ENCODE measurements at places on chromosomes 11 and 22.

GRCh38 chr22:30332551-30332950 is 5.8 kb upstream of the TBC1D10A start:
- no peak for DNase-seq

GRCh38 chr11:122156940-122157382 is 40.9 kb upstream of the BLID start:
- no peak for DNase-seq

DNA sequence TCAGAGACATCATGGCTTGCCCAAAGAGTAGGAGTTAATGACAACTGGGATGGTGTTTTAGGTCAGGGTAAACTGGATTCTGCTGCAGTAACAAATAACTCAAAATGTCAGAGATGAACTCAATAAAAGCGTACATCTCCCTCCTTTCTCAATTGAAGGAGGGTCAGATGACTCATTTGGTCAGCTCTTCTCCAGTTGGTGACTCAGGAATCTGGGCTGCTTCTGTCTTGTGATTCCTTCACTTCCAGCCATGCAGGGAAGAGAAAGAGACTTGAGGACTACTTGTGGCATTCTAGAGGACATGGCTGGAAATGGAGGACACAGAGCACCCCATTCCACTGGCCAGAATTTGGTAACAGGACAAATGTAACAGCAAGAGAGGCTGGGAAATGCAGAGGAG is 3.2 kb upstream of the SYT13 start:
- no peak for DNase-seq

GRCh38 chr11:126993599-126993998 is 7.0 kb downstream of the KIRREL3 start:
- DNase-seq: no peak

DNA sequence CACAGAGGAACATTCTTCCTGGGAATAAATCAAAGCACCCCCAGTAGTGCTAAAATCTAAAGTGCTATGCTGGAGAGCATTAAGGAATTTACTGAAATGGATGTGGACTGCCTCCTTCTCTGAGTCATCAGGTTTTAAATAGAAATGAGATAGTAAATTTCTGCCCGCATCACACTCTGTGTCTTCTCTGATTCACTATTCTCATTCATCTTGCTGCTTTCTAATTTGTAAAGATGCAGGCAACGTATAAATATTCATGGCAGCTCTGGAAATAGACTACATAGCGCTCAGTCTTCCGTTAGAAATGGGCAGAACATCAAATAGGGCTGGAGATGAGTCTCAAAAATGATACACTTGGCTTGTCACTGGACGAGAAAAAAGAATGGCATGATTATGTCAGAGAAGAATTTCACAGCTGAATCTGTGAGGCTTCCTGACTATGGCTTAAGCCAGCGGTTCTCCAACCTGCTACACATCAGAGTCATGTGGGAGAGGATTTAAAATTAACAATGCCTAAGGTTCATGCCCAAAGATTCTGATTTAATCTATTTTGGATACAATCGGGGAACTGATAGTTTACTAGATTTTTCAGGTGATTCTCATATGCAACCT is 178.2 kb downstream of the LRRC4C start:
- DNase-seq: no peak

- DNase-seq: no peak
Measured at GRCh38 chr22:20853236-20853660, 5.4 kb downstream of the PI4KA start.

DNA sequence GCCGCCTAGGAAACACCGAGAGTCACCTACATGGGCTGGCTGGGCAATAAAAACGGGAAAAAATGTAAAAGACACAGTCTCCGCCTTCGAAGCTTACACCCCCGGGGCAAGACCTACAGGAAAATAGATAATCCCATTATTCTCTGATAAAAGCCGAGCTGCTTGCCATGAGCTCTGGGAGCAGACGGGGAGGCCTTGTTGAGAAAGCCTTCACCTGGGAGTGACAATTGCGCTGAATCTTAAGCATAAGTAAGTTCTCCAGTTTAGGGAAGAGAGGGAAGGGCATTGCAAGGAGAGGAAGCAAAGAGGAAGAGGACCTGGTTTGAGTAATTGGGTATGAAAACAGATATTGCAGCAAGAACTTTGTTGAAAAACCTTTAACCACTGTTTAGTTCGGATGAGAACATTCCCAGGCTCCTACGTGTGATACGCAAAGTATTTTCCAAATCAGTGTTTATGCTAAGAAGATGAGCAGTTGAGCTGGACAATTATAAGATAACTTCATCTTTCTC is 813 bp upstream of the BTBD10 start:
- peak; percentile 43 for DNase-seq

DNA sequence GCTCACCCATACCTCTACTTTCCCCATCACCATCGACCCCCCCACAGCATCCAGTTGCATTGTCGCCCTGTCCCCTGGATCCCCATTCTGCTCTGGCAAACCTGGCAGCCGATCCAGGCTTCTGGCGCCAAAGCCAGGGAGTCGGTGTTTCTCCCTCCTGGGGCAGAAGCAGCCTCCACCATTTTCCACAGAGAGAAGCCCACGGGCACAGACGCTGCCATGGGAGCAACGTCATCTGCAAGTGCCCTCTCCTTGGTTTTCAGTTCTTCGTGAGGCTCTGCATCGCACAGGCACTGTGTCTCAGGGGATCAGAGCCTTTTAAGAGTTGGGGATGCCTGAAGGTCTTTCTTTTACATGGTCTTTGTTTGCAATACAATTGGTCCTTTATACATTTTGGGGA is 2.3 kb downstream of the YPEL4 start:
- DNase-seq: no peak

GRCh38 chr11:12968101-12968500 is 41.0 kb upstream of the RASSF10 start:
- DNase-seq: no peak

DNA sequence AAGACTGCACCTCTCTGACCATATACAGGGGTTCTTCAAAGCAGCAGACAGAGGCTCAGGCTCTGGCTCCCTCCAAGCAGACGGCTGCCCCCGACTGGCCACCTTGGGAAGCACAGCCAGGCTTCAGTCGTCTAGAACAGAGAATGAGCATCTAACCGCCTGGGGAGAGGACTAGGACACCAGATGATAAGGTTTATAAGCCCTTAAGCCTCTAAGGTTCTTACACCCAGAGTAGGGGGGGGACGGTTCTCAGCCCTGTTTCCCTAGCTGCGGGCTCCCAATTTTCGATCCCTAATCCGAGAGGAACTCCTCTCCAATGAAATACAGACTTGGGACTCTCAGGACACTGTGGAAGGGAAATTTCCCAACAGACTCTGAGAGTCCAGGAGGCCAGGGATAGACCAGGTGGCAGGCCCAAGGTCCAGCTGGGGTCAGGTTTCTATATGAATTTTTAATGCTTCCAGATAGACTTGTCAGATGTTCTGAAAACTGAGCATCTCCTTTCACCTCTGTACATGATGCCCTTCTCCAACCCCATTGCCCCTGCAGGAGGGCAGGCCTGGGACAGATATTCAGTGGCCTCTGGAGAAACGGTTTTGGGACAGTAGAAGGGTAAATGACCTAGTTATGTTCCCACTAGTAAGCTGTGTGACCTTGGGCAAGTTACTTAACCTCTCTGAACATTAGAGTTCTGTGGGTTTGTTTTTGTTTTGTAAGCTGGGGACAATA is 20.2 kb downstream of the RTN4RL2 start:
- DNase-seq: peak; percentile 58

GRCh38 chr11:19869466-19869865 is 156.8 kb downstream of the NAV2 start:
- DNase-seq: no peak

GRCh38 chr11:111063726-111064517 is 181.6 kb upstream of the POU2AF2 start:
- DNase-seq: no peak

DNA sequence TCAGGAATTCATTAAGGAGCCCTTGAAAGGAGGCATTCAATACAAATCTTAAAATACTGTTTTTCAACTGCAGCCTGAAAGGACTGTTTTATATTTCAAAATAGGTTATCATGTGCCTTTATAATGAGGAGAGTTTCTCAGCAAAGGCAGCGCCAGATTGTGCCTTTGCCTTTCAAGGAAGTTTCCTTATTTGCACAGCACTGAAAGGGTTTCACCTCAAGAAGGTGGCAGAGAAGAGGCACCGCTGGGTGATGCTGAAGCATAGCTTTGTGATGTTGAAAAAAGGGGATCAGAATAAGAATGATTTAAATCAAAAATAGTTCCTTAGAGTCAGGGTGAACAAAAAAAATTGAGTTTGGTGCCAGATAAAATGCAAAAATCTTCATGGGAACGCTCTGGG is 601.0 kb upstream of the KIRREL3 start:
- no peak for DNase-seq

- DNase-seq: no peak
Measured at GRCh38 chr11:103585401-103585800, 451.0 kb upstream of the DDI1 start.

DNA sequence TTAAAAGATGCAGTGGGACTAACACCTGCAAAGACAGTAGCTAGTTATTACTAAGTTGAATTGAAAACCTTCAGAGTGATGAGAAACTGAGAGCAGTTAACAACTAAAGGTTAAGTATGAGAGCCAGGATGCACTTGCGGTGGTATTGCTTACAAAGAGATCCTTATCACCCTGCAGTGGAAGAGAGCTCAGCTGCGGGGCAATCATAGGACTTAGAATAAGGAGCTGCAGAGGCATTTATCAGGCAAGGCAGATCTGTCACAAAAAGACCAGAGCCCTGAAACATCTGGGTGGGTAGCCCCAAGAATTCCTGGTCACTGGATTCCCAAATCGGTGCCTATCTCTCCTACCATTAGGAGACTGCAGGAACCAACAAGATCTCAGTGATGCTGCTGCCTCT is 34.3 kb upstream of the CFAP300 start:
- DNase-seq: no peak

DNA sequence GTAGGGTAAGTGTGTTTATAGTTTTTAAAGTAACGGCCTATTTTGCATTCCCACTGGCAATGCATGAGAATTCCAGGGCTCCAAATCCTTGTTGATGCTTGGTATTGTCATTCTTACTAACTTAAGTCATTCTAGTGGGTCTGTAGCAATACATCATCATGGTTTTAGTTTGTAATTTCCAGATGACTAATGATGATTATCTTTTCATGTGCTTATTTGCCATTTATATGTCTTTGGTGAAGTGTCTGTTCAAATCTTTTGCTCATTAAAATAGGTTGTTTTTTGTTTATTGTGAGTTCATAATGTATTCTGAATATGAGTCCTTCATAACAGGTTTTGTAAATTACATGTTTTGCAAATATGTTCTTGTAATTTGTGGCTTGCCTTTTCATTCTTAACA is 31.2 kb downstream of the MTMR3 start:
- peak; percentile 77 for DNase-seq

GRCh38 chr11:33268945-33269540 is 11.9 kb downstream of the HIPK3 start:
- no peak for DNase-seq

DNA sequence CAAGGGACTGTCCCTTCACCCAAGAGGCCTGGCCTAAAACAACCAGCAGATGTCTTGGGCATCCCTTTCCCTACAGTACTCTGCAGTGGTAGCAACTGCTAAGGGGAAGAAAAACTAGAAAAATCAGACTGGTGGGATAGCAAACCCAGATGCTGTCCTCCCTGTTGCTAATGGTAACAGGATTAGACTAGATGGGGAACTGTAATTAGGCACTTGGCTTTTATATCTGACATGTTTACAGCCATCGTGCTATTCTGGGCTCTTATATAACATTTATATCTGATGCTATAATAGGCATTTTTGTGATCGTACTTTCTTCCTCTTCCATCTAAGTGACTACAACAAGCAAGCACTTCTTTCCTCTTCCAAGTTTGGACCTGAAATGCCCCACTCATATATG is 316.7 kb downstream of the DLG2 start:
- no peak for DNase-seq

- no peak for DNase-seq
Measured at GRCh38 chr22:48760481-48761390, 1066.9 kb downstream of the BRD1 start.

- peak; percentile 36 for DNase-seq
Measured at GRCh38 chr11:45847911-45848316, 639 bp downstream of the CRY2 start.

- peak; percentile 80 for DNase-seq
Measured at GRCh38 chr11:9716275-9717039, 52.6 kb downstream of the SWAP70 start.

GRCh38 chr11:76181371-76181770 is 24.9 kb downstream of the WNT11 start:
- no peak for DNase-seq

DNA sequence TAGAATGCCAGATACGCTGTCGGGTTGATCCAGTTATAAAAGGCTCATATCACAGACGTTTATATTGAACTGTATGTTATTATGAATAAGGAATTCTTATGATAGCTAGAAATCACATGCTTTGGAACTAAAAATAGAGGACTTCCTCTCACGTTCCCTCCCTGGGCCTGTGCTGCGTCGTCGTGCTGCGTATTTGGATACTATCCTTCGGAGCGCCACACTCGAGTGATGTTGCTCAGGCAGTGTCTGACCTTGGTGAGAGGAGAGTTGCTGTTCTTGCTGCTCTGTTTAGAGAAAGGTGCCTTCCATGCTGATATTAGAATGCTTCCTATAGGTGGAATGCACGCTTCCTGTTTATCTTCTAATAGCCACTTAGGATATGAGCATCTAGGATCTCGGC is 20.2 kb upstream of the ST14 start:
- DNase-seq: no peak
